ENCODE measurements at places on chromosomes 1 and 21.

DNA sequence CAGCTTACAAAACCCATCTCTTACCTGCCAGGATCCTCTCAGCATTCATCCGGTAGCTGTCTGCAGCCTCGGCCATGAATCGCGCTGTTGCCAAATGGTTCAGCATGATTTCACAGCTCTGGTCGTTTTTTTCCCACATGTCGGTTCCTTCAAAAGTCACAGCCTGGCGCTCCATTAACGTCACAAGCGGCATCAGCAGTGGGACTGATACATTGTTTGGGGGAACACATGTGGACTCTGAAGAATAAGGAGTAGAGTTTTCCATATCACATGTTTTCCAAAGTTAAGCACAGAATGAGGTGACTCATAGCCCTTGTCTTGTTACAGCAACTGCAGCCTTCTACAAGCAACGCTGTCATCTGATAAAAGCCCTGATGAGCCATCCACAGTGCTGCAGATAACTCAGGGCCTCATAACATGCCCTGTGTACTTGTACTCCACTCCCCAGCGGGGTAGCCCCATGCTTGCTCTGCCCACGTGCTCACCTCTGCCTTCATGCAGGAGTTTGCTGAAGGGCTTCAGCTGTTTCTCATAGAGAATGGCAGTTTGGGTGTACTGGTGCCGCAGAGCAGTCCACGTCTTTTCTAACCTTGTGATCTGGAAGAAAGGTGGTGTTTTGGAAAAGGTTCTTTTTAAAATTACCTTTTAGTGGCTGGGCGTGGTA is 114.2 kb downstream of the BCAR3 start:
- DNase-seq, result no peak

GRCh38 chr1:85330214-85330631 is 53.8 kb upstream of the BCL10 start:
- DNase-seq, result no peak

DNA sequence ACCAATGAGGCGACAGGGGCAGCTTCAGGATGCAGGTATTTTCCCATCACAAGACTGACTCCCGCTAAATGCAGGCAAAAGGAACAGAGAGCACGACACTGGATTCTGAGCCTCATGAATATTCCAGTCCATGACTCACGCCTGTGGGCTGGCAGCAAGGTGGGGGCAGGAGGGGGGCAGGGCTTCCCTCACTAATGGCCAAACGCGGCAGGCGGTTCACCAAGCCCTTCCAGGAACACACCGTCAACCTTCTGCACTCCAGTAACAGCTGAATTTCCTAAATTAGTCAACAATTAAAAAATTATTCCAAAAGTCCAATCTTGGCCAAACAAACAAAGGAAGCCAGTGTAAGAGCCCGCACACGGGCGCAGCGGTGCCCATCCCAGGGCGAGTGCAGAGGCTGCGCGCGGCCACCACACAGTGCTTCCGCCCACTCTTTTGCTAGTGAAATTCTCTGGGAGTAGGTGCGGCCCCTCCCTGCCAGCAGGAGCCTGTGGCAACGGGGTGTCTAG is 12.5 kb upstream of the GPR153 start:
- no peak for DNase-seq

GRCh38 chr1:94240822-94241221 is 3.4 kb upstream of the ARHGAP29 start:
- DNase-seq, result no peak

- no peak for DNase-seq
Measured at GRCh38 chr1:51727366-51727765, 110.5 kb downstream of the OSBPL9 start.

GRCh38 chr1:175154629-175155472 is 37.7 kb downstream of the KIAA0040 start:
- peak; percentile 85 for DNase-seq

- DNase-seq, result no peak
Measured at GRCh38 chr1:207960346-207960745, 49.4 kb upstream of the CD34 start.

DNA sequence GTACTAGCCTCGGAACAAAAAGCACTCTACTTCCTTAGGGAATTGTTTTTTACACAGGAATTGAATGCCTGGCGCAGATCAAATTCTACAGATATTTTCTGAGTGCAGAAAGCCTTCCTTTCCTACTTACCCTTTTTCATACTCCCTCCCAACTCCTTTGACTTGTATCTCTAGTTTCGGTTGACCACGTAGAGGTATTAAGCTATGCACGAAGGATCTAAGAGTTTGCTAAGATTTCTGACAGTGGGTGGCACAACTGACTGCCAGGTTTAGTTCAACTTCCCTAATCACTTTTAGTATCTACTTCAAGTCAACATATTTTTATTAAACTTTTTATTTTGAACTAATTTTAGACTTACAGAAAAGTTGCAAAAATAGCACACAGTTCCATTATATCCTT is 5.0 kb downstream of the TOR1AIP2 start:
- DNase-seq, result no peak

- peak; percentile 44 for DNase-seq
Measured at GRCh38 chr1:156368889-156369684, at the start of gene RHBG. Gene RHBG (plus strand): TSS chr1:156369211. CDS start chr1:156369250, 39 bp downstream.

DNA sequence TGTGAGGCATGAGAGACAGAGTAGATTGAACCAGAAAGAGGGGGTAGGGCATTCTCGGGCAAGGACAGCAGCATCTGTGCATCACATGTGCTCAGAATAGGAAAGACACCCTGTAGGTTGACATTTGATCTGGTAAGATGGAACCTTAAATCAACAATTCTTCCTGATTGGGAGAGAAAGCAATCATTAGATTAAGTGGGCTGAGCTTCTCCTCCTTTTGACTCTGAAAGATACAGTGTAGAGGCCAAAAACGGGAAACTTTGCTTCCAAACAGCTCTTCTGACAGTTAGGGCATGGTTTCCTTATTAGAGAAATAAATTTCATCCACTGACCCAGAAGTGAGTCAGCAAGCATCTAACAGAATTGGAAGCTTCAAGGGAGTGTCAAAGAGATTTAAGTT is 9.7 kb downstream of the KIF14 start:
- no peak for DNase-seq

DNA sequence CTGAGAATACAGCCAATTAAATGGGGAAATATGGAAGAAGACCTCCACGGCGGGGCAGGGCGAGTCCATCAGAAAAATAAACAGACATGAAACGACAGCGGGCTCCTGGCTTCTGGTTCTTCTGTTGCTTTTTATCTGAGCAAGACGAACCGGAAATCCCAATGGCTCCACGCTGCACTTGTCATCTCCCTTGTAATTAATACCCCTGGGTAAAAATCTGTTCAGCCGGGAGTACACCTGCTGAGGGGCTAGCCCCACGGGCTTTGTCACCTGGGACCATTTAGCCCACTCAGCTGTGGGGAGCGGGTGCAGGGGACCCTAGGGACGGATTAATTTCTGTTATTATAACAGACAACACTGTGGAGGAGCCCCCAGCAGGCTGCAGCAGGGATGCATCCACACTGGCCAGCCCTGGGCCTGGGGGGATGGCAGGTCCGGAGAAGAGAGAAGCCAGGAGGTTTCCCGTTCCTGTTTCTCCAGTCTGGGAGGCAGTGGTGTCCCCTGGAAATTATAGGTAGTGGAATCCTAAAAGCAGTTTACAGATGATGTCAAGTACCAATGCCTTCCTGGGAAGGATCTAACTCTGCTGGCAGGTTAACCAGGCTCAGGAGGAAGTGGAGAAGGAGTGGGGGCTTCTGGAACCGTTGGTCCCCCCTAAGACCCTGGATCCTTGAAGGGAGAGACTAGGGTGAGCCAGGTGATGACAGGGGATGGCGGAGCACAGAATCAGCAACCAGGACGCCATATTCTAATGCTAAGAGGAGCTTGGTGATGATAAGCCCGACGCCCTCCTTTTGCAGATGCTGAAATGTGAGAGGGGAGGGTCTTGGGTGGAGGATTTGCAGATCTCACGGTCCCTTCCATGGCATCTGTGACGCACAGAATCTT is 566.1 kb downstream of the PTPRU start:
- no peak for DNase-seq

GRCh38 chr1:228684607-228685006 is 50.7 kb upstream of the RHOU start:
- no peak for DNase-seq

GRCh38 chr21:28418726-28419514 is 573.8 kb downstream of the LTN1 start:
- no peak for DNase-seq

GRCh38 chr1:22041505-22041904 is 11.0 kb upstream of the CDC42 start:
- DNase-seq, result no peak

- DNase-seq, result no peak
Measured at GRCh38 chr1:216390956-216391355, 32.3 kb downstream of the USH2A start.

DNA sequence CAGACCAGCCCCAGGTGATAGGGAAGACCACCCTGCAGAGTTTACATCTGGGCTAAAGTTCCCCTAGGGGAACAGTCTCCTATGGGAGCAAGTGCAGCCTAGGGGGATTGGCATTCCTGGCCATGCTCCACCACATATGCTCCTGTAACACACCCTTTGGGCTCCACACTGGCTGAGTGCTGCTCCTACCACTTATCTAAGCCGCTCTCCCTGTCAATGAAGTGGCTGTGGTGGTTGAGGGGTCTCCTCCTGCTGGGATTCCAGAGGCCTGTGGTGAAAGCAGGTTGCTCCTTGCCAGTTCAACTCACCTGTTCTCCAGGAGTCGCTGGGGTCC is 51.1 kb downstream of the COL24A1 start:
- DNase-seq, result no peak

DNA sequence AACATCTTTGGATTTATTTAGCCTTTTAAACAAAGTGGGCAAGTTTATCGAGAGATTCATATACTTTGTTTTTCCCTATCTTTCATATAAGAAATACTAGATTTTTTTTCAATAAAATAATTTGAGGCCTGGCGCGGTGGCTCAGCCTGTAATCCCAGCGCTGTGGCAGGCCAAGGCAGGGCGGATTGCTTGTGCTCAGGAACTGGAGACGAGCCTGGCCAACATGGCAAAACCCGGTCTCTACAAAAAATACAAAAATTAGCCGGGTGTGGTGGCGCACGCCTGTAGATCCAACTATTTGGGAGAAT is 1.6 kb upstream of the CDC14A start:
- no peak for DNase-seq

GRCh38 chr21:35028451-35028978 is 20.6 kb downstream of the RUNX1 start:
- no peak for DNase-seq

DNA sequence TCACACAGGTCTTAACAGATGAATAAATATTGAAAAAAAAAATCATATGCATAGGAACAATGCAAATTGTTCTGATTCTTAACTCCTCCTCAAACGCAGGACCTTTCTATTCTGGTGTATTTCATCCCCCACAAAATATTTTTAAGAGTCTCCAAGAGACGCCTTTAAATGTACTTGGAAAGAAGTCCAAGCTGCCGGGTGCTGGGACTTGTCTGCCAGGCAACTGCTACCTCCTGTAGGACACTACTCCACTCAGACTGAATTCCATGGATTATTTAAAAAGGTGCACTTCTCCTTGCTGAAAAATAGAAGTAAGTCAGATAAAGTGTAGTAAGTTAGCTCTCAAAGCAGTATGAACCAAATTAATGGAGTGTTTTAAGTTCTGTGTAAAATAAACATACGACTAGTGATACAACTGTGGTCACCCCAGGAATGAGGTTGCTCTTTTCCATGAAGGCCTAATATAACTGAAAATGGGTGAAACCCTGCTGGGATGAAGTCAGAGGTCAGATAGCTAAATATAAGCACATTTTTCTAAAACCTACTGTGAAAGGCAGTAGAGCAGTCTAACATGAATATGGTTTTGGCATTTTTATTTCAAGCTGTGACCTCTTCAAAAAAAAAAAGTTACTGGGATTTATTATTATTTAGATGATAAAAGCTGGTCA is 189.2 kb upstream of the PBX1 start:
- no peak for DNase-seq

GRCh38 chr1:204150702-204151551 is 917 bp downstream of the ETNK2 start:
- peak; percentile 26 for DNase-seq

DNA sequence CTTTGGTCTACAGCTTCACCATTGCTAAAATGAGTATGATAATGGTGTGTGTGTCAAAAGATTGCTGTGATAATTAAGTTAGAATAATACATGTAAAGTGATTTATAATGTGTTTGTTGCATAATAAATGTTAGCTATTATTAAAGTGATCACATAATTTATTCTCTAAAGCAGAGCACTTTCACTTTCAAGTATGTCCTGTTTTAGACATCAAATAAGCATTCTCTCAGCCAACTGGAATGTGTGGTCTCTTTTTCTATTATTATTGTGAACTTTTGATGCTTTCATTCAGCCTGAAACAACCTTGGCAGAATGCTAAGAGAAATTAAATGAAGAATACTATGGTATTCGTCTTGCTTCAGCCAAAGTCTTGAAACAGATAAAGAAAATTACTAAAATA is 102.8 kb upstream of the COL11A1 start:
- DNase-seq, result no peak

- no peak for DNase-seq
Measured at GRCh38 chr1:18795002-18795689, 64.3 kb downstream of the TAS1R2 start.

GRCh38 chr1:115430441-115431158 is 92.6 kb upstream of the NGF start:
- no peak for DNase-seq

DNA sequence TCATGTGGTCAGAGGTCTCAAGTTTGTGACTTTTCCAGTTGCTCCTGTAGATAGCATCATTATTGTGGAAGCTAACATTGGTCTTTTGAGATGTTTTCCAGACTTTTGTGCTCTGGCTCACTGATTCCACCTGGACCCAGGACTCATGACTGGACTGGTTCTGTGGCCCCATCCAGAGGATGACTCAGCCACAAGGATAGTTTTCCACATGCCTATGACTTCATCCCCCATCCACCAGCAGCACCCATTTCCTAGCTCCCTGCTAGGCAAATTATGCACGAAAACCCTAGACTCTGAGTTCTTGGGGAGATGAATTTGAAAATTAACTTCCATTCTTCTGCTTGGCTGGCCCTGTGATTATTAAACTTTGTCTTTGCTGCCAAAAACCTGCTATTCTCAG is 949.3 kb downstream of the MRPL39 start:
- DNase-seq, result no peak

DNA sequence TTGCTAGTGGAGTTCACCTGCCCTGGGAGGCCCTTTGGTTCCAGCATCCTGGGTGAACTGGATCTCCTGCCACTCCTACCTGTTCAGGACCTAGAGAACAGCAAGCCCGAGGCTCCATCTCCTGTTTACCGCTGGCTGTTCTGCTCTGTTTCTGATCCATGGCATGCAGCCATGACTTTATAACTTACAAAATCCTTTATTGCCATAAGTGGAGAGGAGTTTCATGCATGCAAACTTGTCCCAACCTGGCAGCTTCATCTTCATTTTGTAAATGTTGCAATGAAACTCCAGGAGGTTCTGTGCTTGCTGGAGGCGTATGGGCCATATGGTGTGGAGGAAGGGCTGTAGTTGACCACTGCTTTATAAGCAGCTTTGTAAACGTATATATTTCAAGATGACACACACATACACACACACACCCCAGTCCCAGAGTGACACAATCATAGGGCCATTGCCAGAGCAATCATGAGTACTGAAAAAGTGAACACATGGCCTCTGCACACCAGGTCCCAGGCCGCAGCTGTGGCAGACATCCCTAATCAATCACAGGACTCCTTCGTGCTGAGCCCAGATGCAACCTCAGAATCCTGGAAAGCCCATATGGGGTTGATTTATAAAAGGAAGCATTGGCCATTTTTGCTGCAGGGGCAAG is 69.0 kb downstream of the UBIAD1 start:
- DNase-seq, result no peak

- no peak for DNase-seq
Measured at GRCh38 chr1:224559981-224560728, 56.0 kb upstream of the CNIH3 start.
